ENCODE measurements at places on chromosomes 12 and 14.

DNA sequence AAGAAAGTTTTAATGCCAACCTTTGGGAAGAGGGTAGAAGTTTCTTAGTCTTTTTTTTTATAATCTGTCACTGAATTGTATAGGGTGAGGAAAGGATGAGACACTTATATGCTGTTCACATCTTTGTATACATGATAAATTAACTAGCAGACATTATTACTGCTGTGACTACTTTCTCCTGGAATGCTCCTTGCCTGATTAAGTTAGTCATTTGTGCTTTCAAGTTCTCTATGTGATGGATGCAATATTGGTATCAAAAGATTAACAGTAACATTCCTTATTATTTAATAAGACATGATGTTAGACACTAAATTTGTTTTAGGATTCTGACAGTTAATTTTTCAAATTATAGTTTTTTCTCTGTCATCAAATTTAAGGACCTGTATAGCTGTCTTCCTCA, 223.4 kb upstream of the GARIN2 start:
- no peak for DNase-seq

- no peak for DNase-seq
Observed at GRCh38 chr12:116318576-116319232, 41.2 kb upstream of the MED13L start.

DNA sequence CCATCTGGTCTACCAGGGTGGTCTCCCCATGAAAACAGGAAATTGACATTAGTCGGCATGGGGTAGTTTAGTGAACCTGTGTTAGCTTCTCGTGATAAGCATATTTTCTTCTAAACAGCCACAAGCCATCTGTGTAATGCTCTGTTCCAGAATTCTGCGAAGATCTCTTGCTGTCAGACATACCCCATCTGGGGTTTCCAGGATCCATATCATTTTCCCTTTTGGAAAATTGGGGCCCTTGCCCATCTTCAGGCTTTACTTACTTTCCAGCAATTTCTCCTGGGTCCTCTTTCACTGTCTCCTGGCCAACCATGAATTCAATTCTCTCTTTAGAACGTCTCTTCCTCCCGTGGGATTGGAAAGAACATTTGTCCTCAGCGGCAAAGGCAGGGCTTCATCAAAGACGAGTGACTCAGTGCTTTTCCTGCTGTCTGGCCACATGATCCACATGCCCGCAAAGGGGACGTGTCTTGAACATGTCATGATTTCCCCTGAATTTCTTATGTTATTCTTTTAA, 21.4 kb upstream of the NCOR2 start:
- peak; percentile 34 for DNase-seq

DNA sequence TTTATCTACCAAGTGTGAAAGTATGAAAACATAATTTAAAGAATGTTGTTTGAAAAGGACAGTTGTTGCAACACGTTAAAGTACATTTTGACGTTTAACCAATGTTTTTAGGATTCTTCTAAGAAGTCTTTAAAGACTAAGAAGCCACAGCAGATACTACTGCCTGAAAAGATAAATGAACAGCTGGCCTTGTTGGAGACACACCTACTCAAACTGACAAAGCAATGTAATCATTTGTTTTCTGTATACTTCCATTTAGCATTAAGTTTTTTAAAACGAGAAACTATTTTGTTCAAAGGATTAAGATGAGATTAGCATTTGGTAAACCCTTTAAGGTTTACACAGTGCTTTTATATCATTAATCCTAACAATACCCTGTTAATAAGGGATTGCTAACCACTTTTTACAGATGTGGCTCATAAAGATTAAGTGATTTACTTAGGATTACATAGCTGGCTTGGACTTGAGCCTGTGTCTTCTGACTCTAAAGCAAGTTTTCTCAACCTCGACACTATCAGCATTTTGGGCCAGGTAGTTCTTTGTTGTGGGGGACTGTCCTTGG, 134.4 kb downstream of the CFAP54 start:
- DNase-seq: no peak

DNA sequence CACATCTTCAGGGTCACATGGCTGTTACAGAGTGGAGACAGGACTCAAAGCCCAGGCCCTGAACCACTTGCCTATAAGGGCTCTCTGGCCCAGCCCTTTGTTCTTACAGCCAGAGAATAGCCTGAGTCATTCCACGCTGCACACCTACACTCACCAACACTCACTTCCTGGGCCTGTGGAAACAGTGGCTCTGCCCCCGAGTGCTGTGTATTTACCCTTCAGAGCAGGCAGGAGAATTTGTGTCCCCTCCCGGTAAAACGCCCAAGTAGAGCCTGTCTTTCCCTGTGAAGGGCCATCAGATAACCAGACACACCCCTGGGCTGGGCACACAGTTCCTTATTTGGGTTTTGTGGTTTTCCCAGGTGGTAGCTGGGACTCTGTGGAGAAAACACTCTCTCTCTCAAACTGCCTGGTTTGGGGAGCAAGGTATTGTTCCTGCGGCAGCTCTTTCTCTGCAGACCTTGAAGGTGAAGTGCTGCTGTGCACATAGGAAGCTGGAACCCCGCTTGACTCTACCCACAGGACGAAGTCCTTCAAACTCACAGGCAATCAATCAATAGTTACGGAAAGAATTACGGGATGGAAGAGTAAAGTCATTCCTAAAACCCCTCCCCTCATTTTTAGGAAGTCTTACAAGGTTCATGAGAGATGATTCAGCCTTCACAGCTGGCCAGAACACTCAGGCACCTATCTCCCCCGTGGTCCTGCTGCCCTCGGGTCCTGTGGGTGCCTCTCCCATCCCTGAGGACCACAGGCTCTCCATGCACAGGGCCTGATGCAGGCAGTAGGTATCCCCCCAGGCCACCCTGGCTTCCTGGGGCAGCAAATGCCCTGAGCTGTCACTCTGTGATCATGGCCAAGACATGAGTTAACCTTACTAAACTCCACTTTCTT, 20.3 kb downstream of the FIGNL2 start:
- no peak for DNase-seq

- no peak for DNase-seq
Observed at GRCh38 chr14:51006781-51007211, 62.5 kb upstream of the PYGL start.

- no peak for DNase-seq
Observed at GRCh38 chr12:66160704-66161103, 9.1 kb downstream of the TMBIM4 start.

- DNase-seq: no peak
Observed at GRCh38 chr12:105764216-105764835, 374.4 kb downstream of the NUAK1 start.

DNA sequence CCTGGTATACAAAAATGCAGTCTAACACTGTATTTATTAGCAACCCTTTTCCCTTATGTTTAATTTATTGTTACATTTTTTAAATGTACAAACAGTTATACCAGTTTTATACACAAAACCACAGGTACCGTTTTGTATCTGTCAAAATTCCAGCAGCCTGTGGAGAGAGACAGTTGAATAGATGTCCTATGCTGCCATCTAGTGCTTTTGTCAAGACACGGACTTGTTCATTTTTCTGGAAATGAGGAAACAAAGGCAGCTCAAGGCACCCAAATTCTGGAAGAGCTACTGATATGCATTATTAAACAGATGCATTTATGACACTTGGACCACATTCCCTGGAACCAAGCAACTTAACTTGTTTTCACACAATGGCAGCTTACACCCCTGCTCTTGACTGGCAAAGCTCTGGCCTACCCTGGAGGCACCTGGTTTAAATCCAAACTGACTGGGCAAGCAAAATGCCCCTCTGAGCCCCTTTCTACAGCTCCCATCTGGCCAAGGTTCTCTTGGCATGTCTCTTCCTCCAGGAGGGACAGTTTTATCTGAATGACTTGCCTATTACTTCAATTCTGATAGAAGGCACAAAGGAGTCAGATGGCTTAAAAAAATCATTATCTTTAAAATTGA, 286.9 kb upstream of the PRKD1 start:
- no peak for DNase-seq

- no peak for DNase-seq
Observed at GRCh38 chr14:67358924-67359774, 455 bp downstream of the ATP6V1D start.

- DNase-seq: no peak
Observed at GRCh38 chr12:123050331-123050831, 69.9 kb downstream of the ARL6IP4 start.
